NB4 (cell line): ENCODE measurements at places on chromosomes 6 and 20.

- no peak for DNase-seq
Measured at GRCh38 chr6:126842769-126843168, 275.7 kb upstream of the RSPO3 start.

GRCh38 chr6:41767112-41767833 is 12.4 kb downstream of the FRS3 start:
- DNase-seq: peak; percentile 78

- no peak for DNase-seq
Measured at GRCh38 chr6:11012976-11013720, 31.0 kb downstream of the ELOVL2 start.

DNA sequence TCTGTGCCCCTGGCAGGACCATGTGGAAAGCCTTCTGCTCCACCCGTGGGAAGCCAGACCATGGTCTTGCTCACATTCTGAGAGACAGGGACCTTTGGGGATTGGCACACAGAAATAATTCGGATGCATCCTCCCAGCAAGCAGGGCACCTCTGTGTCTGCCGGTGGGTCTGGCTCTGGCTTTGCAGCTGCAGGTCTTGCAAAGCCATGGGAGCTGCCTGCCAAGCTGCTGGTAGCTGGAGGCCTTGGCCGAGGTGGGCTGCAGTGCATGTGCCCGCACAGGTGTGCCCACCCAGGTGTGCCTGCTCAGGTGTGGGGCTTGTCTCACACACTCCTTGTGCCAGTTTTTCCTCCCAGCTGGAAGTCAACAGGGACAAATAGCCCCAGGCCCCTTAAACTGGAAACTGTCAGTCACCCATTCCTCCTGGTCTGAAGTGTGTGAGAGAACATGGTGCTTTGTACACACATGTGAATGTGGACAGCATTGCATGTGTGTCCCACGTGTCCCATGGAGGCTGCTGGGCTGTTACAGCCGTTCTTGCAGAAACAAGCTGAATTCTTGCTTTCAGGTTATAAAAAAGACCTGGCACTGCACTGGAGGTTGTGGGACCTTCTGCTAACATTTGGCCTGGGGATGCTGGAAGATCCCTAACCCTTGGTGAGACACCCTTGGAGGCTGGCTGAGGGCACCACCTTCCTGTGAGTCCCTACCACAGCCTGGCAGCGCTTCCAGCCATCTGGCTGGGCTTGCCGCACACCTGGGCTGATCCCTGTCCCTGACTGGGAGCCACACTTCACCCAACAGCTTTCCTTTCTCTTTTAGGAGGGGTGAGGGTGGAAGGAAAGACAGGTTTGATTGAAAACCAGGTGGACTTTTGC is 54.9 kb upstream of the SMOC2 start:
- no peak for DNase-seq

DNA sequence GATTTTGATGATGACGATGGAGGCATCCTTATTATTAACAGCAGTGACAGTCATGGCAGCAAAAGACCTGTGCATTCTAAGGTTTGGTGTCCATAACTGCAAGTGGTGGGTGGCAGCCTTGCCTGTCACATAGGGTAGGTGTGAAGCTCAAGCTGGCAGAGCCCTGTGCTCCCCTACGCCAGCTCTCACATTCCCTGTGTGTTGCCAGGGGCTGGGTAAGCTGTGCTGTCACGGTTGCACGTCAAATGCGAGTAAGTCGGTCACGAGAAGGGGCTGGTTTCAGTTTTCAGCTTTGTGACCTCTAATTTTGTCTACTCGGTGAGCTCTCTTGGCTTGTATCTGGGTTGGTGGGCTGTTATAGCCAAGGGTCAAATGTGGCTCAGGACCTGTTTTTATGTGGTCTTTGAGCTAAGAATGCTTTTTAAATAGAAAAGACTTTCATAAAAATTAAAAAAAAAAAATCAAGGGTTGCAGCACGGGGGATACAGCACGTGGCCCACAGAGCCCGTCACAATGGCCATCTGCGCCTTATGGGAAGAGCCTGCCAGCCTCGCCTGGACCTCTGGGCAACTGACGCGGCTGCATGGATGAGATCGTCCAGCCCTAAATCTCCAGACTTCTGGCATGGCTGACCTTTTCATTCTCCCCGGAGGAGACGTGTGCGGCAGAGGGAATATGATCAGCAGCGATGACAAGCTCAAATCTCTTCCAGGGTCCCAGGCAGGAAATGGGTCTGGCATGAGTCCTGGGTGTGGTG is 148.5 kb downstream of the PHACTR3 start:
- peak; percentile 60 for DNase-seq

DNA sequence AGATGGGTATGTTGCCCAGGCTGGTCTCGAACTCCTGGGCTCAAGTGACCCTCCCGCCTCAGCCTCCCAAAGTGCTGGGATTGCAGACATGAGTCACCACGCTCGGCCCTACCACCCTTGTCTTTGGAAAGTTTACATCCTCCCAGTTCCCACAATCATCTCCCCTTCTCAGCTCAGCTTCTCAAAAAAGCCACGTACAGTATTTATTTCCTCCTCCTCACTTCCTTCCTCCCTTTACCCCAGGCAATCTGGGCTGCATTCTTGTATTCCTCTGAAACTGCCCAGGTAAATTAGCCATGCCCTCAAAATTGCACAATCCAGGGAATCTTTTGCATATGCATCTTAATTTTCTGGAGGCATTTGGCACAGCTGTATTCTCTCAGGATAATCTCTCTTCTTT is 7.4 kb upstream of the SLC23A2 start:
- DNase-seq: peak; percentile 55

DNA sequence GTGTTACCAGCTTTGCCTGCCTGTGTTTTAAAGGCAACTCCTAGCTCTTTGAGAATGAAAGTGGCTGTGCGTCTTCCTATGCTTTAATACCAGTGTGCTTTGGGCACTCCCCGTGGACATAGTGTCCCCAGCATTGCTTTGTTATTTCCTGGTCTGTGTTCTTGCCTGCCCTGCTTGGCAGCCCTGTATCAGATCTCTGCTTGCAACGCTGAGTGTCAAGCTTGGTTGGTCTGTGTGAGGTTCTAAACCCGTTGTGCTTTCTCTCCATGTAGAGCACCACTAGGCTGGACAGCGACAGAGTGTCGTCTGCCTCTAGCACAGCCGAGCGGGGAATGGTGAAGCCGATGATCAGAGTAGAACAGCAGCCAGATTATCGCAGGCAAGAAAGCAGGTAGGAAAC is 80.2 kb downstream of the AFDN start:
- DNase-seq: no peak

GRCh38 chr20:32652739-32653526 is 20.8 kb downstream of the C20orf203 start:
- DNase-seq: peak; percentile 97

DNA sequence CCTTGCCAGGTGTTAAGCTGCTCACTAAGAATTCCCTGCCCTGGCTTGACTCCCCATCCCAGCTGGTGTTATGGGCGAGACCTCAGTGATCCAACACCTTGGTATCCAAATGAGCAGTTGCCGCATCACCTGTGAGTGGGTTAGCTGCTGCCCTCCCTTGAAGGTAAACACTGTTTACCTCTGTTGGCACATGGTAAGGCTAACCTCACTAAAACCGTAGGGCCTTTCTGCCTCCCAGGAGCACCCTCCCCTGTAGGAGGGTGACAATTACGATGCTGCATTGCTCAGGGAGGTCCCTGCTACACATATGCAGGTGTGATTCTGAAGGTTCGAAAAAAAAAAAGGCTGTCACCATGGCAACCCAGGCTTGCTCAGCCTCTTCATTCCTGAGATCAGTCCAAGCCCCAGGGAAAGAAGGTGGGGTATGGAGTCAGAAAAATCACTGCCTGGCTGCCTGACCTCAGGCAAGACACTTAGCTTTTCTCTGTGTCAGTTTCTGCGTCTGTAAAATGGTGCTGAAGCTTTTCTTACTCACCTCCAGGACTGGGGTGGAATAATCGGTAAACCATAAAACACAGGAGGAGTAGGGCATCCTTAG is 19.5 kb downstream of the PNPLA1 start:
- no peak for DNase-seq

DNA sequence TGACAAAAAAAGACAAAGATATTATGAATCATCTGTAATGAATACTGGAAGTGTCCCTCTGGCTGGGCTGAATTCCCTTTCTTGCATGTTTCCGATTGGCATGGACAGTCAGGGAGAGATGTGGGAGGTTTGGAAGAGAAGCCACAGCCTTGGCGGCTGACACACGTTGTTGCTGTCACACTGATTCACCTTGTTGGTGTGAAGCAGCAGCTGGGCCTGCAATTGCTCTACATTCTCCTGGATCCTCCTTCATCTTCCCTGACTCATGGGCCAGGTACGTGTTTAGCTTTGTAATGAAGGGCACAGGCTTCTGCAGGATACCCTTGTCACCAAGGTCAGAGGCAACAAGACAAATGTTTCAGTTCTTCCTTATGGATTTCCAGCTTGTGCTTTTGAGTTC is 13.4 kb upstream of the SMIM8 start:
- DNase-seq: no peak

DNA sequence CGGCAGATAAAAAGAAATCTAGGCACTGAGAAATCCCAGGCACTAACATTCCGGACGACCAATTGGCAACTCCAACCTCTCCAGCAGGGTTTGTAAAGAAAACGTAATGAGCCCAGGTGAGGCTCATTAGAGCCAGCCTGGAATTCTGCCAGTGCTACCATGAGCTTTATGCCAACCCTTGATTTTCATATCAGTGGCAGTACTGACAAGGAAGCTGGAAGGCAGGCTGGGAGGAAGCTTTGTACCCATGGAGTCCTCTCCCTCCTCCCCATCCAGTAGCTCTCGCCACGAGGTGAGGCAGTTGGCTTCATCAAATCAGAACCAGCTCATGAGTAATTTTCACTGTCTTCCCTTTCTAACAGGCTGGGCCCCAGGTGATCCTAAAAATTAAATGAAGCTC is 250.2 kb downstream of the ZNF217 start:
- no peak for DNase-seq

DNA sequence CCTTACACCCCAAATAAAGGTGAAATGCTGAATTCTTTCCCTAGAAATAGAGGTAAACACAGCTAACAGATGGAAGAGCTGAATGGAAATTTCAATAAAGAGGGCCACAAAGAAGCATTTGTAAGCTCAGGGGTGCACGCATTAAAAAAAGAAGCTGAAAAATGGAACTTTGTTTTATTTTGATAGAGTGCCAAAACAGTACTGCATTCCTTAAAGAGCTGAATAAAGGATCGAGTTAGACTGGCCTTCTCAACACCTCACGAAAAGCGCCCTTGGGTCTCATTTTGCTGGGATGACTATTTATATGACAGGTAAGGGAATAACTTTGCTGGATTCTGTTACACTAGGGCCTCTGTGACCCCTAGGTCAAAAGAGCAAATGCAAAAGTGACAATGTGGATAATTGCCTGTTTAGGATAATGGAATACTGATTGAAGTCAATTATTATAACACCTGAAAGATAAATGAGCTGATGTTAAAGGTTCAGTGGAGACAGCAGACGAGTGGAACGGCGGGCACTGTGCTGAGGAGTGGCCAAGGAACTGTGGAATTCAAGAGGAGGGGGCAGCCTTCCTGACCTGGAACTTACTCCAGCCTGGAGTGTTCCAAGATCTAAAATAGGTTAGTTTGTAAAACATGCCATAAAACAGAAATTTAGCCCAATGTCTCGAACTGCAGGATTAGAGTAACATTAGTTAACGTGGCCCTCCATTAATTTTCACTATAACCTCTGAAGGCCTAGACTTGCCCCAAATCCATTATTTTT is 168.4 kb downstream of the FOXC1 start:
- DNase-seq: no peak

- no peak for DNase-seq
Measured at GRCh38 chr6:139983555-139984276, 609.3 kb upstream of the CITED2 start.

DNA sequence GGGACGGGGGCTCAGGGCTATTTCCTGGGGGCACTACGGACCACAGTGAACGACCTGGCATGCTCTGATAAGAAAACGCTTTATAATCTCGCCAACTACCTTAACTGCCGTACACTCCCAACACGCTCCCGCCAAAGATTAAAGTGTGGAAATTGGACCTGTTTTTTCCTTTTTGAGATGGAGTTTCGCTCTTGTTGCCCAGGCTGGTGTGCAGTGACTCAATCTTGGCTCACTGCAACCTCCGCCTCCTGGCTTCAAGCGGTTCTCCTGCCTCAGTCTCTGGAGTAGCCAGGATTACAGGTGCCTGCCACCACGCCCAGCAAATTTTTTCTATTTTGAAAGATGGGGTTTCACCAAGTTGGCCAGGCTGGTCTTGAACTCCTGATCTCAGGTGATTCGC is 346 bp upstream of the SLC44A4 start:
- no peak for DNase-seq

DNA sequence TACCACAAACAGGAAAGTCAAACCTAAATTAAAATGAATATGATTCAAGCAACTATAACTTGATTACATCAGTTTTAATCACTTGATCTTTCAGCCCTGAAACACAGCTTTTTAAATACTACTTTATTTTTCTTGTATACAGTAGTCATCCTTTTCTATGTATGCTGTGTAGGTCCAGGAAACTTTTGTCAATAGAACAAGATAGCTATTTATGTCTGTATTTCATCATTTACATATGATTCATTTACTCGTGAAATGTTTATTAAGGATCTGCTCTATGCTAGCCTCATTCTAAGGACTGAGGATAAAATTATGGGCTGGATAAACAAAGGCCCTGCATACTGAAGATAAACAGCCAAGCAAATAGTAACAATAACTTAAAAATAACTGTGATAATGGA is 930.2 kb downstream of the TFAP2A start:
- DNase-seq: no peak

- DNase-seq: no peak
Measured at GRCh38 chr6:12657884-12658283, 58.7 kb upstream of the PHACTR1 start.

DNA sequence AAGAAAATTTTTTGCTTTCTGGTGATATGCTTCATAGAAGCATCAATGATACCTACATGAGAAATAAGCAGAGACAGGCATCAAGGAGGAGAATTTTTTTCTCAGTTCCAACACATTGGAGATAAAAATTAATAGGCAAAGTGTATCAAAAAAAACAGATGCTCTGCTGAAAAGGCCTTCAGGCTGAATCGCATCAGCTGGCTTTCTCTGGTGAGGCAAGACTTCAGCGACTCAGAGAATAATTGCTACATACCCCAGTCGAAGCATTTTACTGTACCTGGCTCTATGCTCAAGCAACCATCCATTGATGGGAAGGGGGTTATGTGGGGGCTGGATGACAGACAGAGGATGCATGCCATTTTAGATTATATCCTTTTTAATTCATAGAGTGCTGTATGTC is 415.1 kb downstream of the TFAP2A start:
- peak; percentile 8 for DNase-seq

GRCh38 chr6:40917603-40918002 is 121.4 kb downstream of the UNC5CL start:
- DNase-seq: no peak

- peak; percentile 7 for DNase-seq
Measured at GRCh38 chr6:28537509-28538140, 11.9 kb downstream of the GPX5 start.

DNA sequence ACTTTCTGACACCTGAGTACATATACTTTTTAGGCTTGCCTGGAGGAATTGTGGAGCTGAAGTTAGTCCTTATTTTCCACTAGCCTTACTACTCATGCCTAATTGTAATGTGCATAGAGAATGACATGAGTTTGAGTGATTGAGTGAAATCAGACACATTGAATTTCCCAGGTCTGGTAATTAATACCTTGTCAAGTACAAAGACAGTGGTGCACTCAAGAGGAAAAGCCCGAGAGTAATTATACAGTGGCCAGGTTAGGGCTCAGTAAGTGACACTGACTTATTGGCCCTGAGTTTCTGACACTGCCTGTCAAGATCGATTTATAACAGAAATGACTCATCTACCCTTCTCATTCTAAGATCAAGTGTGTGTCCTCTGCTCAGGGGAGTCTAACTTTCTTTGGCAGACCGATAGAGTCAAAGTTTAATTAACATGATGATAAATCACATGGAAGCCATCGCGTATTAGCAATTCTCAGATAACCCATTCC is 288.3 kb downstream of the TPBG start:
- no peak for DNase-seq
